ENCODE measurements at places on chromosomes 11 and 22. TPM values are rescaled to one million over a fixed set of nuclear protein-coding genes. Genes with fewer than 3 reads are reported as not detected.

CWC15 gene
- total RNA-seq = 38.8 TPM

SLC37A2 gene
- total RNA-seq = 4.3 TPM

TMEM218 gene
- 10.0 TPM for total RNA-seq

APOA4 gene
- total RNA-seq = not detected

ENTHD1 gene
- total RNA-seq = not detected

KCNJ4 gene
- not detected for total RNA-seq

NOL12 gene
- 26.8 TPM for total RNA-seq

TPBGL gene
- not detected for total RNA-seq

DTX4 gene
- total RNA-seq = 56.7 TPM

OR52N4 gene
- not detected for total RNA-seq

RFPL3 gene
- total RNA-seq = not detected

CEND1 gene
- total RNA-seq = not detected

TMEM191C gene
- total RNA-seq = 2.2 TPM

C22orf31 gene
- total RNA-seq = not detected

POLR2L gene
- 107 TPM for total RNA-seq

TRIM6 gene
- 0.80 TPM for total RNA-seq

C11orf42 gene
- not detected for total RNA-seq

EEF1G gene
- 1,189 TPM for total RNA-seq

NPAS4 gene
- total RNA-seq = not detected

RASD2 gene
- total RNA-seq = 0.14 TPM

SLC17A6 gene
- total RNA-seq = not detected

MS4A3 gene
- total RNA-seq = not detected

ROBO4 gene
- total RNA-seq = not detected

SYCE3 gene
- total RNA-seq = not detected

CD6 gene
- total RNA-seq = 0.34 TPM

HTR3A gene
- not detected for total RNA-seq

KRTAP5-10 gene
- not detected for total RNA-seq

OR5P2 gene
- total RNA-seq = not detected

LMNTD2 gene
- total RNA-seq = 7.2 TPM

TCN1 gene
- 335 TPM for total RNA-seq

RAG2 gene
- not detected for total RNA-seq

FAM180B gene
- not detected for total RNA-seq

KCNJ11 gene
- 2.9 TPM for total RNA-seq

IRAG1 gene
- total RNA-seq = not detected

OSBPL5 gene
- 6.1 TPM for total RNA-seq

HEPHL1 gene
- not detected for total RNA-seq

NXPE4 gene
- not detected for total RNA-seq

APOL5 gene
- total RNA-seq = not detected

UBQLN3 gene
- not detected for total RNA-seq

TTC17 gene
- total RNA-seq = 79.0 TPM

VPREB1 gene
- not detected for total RNA-seq

CYTH4 gene
- 0.38 TPM for total RNA-seq

CBX7 gene
- 10.5 TPM for total RNA-seq

RASGRP2 gene
- total RNA-seq = not detected

OR5B21 gene
- not detected for total RNA-seq

EIF3M gene
- total RNA-seq = 270 TPM

CRYBB2 gene
- total RNA-seq = not detected

C11orf52 gene
- total RNA-seq = 6.2 TPM

PGA4 gene
- not detected for total RNA-seq

NRIP3 gene
- 0.73 TPM for total RNA-seq

GCAT gene
- total RNA-seq = 22.7 TPM

CHORDC1 gene
- 78.9 TPM for total RNA-seq

SPTBN2 gene
- 41.3 TPM for total RNA-seq

MRGPRX3 gene
- not detected for total RNA-seq

SUSD2 gene
- total RNA-seq = 3.1 TPM

GRIK4 gene
- total RNA-seq = not detected
